CD4-positive, alpha-beta memory T cell (primary cell): ENCODE measurements at places on chromosomes 1 and 21.
A peak's percentile ranks its signal among the peaks of the same experiment; 100 is the strongest.

DNA sequence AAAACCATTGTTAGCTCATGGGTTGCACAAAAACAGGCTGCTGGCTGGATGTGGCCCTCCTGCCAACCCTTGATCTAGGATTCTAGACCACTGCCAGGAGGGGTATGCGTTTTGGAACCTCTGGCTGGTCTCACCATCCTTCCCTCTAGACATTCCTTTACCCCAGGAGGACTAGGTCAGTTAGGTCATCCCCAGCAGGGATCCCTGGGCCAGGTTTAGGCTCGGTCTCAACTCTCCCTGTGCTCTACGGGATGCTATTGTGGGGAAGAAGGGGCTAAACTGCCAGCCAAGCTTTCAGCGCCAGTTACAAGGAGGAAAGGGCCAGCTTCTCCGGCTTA, 22.7 kb downstream of the SLC2A1 start:
- no peaks in the 10 kb centered on the region for H3K27me3 ChIP-seq
- H3K27ac ChIP-seq: peak overlapping the region; percentile 59
- peaks cover 98% of the 10 kb centered on the region for H3K4me1 ChIP-seq
- no peak for DNase-seq

GRCh38 chr21:37828991-37829390, 87.3 kb downstream of the KCNJ6 start:
- no peak overlapping the region for H3K4me3 ChIP-seq
- no peaks in the 10 kb centered on the region for H3K36me3 ChIP-seq
- H3K4me1 ChIP-seq: no peaks in the 10 kb centered on the region
- H3K27me3 ChIP-seq: no peaks in the 10 kb centered on the region

DNA sequence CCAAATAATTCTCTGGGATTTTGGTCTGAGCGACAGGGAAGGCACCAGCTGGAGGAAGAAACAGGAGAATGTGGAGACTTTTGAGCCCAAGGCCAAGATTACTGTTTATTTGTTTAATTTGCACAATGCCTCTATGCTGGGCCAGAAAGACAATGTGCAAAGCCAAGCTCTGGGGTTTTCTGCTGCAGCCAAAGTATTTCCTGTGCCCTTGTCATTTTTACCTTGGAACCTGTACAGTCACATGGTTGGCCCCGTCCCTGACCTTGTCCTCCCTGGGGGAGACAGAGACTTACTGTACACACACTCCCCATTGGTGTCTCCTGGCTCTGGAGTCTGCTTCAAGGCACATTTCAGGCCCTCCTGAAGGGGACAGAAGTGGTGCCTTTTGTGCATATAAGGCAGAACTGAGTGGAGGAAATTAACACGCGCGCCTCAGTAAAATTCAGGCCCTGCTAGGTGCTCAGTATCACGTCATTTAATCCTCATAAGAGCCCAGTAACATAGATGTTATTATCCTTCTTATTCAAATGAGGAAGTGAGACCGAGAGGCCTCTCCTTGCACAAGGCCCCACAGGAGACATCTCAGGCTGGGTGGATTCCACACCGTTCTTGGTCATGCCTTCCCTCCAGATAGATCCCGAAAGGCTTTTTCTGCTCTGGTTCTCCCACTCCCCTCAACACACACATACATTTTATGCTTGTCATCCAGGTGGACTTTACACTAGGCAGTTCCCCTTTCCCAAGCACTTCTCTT, 21.1 kb downstream of the C1orf115 start:
- H3K27me3 ChIP-seq: no peaks in the 10 kb centered on the region
- H3K36me3 ChIP-seq: no peaks in the 10 kb centered on the region
- H3K4me1 ChIP-seq: no peaks in the 10 kb centered on the region

GRCh38 chr21:41387824-41388223, 26.0 kb downstream of the MX2 start:
- no peak overlapping the region for H3K27ac ChIP-seq
- H3K27me3 ChIP-seq: no peaks in the 10 kb centered on the region
- no peak overlapping the region for H3K4me3 ChIP-seq
- no peak for DNase-seq

- H3K27me3 ChIP-seq: no peaks in the 10 kb centered on the region
- H3K27ac ChIP-seq: no peak overlapping the region
- H3K36me3 ChIP-seq: no peaks in the 10 kb centered on the region
- no peaks in the 10 kb centered on the region for H3K4me1 ChIP-seq
- no peak overlapping the region for H3K4me3 ChIP-seq
- DNase-seq: peak; percentile 30
Observed at GRCh38 chr1:218330043-218330623, 15.0 kb upstream of the TGFB2 start.

DNA sequence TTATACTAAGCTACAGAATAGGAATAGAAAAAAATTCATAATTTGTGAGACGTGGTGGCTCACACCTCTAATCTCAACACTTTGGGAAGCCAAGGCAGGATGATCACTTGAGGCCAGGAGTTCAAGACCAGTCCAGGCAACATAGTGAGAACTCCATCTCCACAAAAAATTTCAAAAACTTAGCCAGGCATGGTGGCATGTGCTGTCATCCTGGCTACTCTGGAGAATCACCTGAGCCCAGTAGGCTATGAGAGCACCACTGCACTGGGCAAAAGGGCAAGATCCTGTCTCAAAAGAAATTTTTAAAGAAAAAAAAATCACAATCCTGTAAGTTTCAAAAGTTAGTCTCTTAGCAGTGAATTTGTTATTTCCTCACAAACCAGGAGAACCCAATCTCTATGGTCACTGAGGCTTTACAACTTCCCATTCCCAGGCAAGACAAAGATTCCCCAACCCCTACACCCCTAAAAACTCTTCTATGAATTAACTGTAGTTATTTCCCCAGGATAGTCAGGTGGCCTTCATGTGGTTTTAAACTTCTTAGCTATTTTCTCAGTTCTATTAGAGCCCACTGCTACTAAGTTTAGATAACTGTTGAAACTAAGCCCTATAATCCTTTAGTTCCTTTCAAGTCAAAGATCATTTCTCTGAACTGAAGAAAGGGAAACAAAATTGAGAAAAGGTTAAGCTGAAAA, 74.5 kb downstream of the FOXJ3 start:
- no peaks in the 10 kb centered on the region for H3K36me3 ChIP-seq
- H3K4me3 ChIP-seq: no peak overlapping the region
- H3K27me3 ChIP-seq: no peaks in the 10 kb centered on the region
- no peak for DNase-seq
- peaks cover 5% of the 10 kb centered on the region for H3K4me1 ChIP-seq
- H3K27ac ChIP-seq: no peak overlapping the region

- H3K27me3 ChIP-seq: no peaks in the 10 kb centered on the region
- no peak overlapping the region for H3K4me3 ChIP-seq
- DNase-seq: no peak
- H3K36me3 ChIP-seq: no peaks in the 10 kb centered on the region
- no peaks in the 10 kb centered on the region for H3K4me1 ChIP-seq
Observed at GRCh38 chr1:196877964-196878363, 9.9 kb upstream of the CFHR4 start.

DNA sequence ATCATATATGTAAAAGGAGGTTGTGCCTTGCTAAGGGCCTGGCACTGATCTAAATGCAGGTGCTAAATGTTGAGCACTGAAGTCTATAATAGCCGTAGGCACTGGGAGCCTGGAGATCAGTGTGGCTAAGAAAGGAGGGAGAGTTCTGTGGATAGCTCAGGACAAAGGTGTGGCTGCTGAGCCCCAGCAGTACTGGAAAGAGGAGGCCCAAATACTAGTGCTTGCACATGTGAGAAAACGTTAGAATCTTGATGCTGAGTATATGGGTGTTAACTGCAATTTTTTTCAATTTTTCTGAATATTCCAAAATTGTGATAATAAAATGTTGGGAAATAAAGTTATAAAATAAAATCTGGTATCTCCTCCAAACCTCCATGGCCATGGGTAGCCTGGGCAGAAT, 62.5 kb upstream of the PTGFRN start:
- no peaks in the 10 kb centered on the region for H3K4me1 ChIP-seq
- no peak overlapping the region for H3K4me3 ChIP-seq
- no peaks in the 10 kb centered on the region for H3K27me3 ChIP-seq
- H3K36me3 ChIP-seq: no peaks in the 10 kb centered on the region
- H3K27ac ChIP-seq: no peak overlapping the region

GRCh38 chr1:68120136-68120791, 69.8 kb upstream of the DIRAS3 start:
- H3K4me3 ChIP-seq: no peak overlapping the region
- H3K4me1 ChIP-seq: no peaks in the 10 kb centered on the region
- no peaks in the 10 kb centered on the region for H3K36me3 ChIP-seq
- peak; percentile 8 for DNase-seq
- no peak overlapping the region for H3K27ac ChIP-seq

GRCh38 chr1:232581932-232582331, 48.0 kb downstream of the SIPA1L2 start:
- no peaks in the 10 kb centered on the region for H3K36me3 ChIP-seq
- no peak for DNase-seq
- no peaks in the 10 kb centered on the region for H3K27me3 ChIP-seq
- H3K4me3 ChIP-seq: no peak overlapping the region

DNA sequence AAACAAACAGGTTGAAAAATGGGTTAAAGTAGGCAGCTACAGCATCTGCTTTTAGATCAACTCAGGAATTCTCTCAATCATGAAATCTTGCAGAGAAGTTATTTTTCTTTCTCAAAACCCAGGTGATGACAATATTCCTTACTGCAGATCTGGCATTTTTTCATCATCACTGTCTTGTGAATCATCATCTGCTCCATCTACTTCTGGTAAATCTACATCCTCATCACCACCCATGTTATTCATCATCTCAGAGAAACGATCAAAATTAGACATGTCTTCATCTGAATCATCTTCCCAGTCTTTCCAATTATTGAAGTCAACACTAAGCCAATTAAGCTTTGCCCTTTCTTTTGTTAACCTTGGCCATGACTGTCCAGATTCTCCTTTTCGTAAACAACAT, 21.8 kb downstream of the GBP2 start:
- no peak overlapping the region for H3K27ac ChIP-seq
- H3K4me3 ChIP-seq: no peak overlapping the region
- H3K4me1 ChIP-seq: no peaks in the 10 kb centered on the region
- H3K27me3 ChIP-seq: no peaks in the 10 kb centered on the region

GRCh38 chr1:45429561-45430159, 61.3 kb downstream of the TESK2 start:
- H3K36me3 ChIP-seq: no peaks in the 10 kb centered on the region
- H3K4me1 ChIP-seq: no peaks in the 10 kb centered on the region
- no peak overlapping the region for H3K27ac ChIP-seq
- DNase-seq: no peak
- H3K27me3 ChIP-seq: no peaks in the 10 kb centered on the region

DNA sequence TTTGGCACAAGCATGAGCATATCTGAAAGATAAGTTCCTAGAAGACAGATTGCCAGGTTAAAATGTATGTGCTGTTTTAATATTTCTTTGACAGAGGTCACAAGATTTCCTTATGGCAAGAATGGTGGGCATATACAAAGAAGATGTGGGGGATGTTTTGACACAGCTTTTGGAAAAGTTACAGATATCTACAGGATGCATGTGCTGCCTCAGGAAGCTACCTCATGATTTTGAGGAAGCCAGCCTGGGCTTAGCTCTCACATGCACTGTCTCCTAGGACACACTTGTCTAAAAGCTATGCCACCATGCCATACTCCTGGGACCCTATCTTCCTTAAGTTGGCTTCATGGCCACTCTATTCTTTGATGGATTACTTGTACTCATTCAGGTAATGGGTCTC, 99.9 kb downstream of the C1orf94 start:
- no peak overlapping the region for H3K27ac ChIP-seq
- H3K36me3 ChIP-seq: no peaks in the 10 kb centered on the region
- no peaks in the 10 kb centered on the region for H3K4me1 ChIP-seq
- no peak overlapping the region for H3K4me3 ChIP-seq

GRCh38 chr1:101460739-101461138, 223.9 kb downstream of the S1PR1 start:
- no peak overlapping the region for H3K27ac ChIP-seq
- DNase-seq: no peak
- H3K27me3 ChIP-seq: no peaks in the 10 kb centered on the region
- no peaks in the 10 kb centered on the region for H3K36me3 ChIP-seq
